ENCODE measurements at places on chromosomes 12 and 14.

- no peak for DNase-seq
Observed at GRCh38 chr14:103551338-103551762, 11.1 kb downstream of the BAG5 start.

GRCh38 chr14:45492876-45493275, 239.9 kb upstream of the MIS18BP1 start:
- no peak for DNase-seq

GRCh38 chr12:64124511-64125197, 97.4 kb downstream of the KICS2 start:
- no peak for DNase-seq

DNA sequence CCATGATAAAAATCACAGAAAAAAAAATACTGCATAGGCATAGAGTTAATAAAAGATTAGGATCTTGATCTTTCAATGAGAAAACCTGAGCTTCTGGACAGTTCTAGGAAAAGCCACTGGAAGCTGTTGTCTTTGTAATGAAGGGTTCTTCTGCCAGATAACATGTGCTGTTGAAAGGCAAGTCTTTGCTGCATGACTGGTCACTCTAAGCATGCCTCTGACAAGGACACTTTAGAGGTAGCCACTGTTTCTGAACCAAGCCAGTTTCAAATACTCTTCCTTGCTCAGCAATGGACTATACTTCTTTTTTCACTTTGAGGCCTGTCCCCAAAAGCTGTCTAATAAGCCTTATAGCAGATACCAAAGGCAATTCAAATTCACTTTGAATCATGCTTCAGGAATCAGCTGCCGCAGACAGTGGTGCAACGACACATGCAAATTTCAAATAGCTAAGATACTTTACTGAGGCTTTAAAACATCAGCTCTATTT, 70.2 kb downstream of the BTG1 start:
- DNase-seq, result no peak

DNA sequence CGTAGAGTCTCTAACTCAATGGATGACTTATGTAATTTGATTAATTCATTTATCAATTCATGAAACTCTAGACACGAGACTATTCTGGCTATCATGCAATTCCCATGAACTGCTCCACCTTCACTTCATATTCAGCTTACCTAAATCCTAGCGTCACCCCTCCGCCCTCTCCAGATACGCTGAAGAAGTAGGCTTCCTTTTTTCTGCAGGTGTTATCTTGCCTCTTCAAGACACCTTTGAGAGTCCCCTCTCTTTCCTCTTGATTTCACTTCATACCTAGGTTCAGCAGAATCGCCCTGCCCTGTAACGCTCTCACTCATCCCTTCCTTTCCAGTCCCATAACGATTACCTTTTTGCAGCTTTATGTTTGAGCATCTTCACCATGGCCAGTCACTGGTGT, 4.0 kb upstream of the RNASE4 start:
- DNase-seq, result no peak
